Effector CD8-positive, alpha-beta T cell (primary cell): ENCODE measurements at places on chromosomes 7 and 10.

- DNase-seq: no peak
Observed at GRCh38 chr10:125023862-125024496, 82.1 kb downstream of the ZRANB1 start.

- no peak for DNase-seq
Observed at GRCh38 chr7:42831006-42831717, 80.7 kb downstream of the C7orf25 start.

- no peak for DNase-seq
Observed at GRCh38 chr10:103186128-103186527, 6.9 kb downstream of the NT5C2 start.

GRCh38 chr10:127447197-127447596 lies 101.9 kb upstream of the NPS start:
- no peak for DNase-seq

- no peak for DNase-seq
Observed at GRCh38 chr7:74287303-74288033, 1.7 kb upstream of the CLIP2 start.

- no peak for DNase-seq
Observed at GRCh38 chr10:70462349-70462984, 16.1 kb upstream of the PALD1 start.
